ENCODE measurements at places on chromosomes 3 and 15.

GRCh38 chr3:127258733-127259132 is 29.1 kb downstream of the PRR20G start:
- no peak for DNase-seq

DNA sequence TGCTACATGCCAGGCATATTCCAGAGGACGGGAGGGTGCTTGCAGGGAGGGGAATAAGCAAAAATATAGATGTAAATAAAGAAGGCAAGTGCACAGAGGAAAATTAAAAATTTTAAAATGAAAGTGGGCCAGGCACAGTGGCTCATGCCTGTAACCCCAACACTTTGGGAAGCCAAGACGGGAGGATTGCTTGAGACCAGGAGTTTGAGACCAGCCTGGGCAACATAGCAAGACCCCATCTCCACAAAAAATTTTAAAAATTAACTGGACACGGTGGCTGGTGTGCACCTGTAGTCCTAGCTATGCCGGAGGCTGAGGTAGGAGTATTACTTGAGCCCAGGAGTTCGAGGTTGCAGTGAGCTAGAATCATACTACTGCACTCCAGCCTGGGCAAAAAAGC is 22.4 kb downstream of the ZBTB38 start:
- DNase-seq, result no peak

DNA sequence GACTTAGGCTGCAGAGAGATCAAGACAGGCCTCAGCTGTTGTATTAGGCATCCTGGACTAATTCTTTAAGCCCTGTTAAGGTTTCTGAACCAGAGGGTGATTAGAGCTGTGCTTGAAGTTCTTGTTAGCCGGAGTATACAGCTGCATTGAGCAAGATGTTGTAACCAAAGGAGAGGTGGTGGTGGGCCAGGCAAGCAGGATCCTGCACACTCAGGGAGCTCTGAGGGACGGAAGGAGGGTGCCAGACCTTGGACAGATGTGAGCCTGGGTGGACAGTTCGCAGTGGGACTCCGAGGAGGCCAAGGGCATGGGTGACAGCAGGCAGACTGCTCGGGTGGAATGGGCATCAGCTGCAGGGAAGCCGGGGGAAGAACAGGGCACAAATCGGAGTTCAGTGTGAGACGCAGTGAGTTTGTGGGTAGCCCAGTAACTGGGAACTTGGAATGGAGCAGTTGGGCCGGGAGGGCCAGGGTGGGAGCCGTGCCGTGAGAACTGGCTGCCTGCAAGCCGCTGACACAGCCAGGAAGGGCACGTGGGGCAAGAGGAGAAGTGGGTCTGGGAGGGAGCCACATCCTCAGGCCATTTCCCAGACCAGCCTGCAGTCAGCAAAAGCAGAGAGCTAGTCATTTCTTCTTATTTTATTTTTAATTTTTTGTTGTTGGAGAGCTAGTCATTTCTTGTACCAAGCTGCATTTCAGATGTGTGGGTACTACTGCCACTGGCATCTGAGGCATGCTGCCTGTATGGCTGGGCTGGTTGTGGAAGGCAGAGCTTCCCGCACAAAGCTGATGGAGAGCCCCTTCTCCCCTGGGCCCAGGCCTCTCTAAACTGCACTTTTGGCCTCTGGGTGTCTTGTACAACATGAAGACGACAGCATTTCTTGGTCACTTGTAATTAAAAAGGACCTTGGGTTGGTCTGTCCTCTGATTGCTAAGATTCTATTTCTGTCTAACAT is 61.0 kb downstream of the PGPEP1L start:
- no peak for DNase-seq

GRCh38 chr15:89670971-89671560 is 8.1 kb downstream of the PLIN1 start:
- DNase-seq, result no peak

DNA sequence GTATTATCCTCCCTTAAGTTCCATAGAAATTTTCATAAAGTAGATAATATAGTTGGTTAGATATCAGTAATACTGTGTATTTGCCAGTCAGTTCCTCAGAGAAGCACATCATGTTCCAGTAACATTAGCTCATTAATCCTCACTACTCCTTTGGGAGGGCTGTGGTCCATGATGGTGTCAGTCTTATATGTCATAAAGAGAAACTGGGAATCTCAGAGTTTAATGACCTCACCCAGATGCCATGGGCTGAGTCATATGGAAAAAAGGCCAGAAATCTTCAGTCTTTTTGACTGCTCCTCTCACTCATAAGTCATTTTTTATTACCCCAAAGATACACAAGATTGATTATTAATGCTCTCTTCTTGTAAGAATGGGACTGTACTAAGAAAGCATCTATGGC is 188.6 kb downstream of the CHL1 start:
- DNase-seq, result no peak

- no peak for DNase-seq
Observed at GRCh38 chr15:65396283-65396964, 18.6 kb upstream of the IGDCC3 start.

GRCh38 chr3:188194332-188194731 is 40.4 kb downstream of the LPP start:
- DNase-seq, result no peak

- DNase-seq, result no peak
Observed at GRCh38 chr15:52738311-52738710, 51.8 kb downstream of the ONECUT1 start.

DNA sequence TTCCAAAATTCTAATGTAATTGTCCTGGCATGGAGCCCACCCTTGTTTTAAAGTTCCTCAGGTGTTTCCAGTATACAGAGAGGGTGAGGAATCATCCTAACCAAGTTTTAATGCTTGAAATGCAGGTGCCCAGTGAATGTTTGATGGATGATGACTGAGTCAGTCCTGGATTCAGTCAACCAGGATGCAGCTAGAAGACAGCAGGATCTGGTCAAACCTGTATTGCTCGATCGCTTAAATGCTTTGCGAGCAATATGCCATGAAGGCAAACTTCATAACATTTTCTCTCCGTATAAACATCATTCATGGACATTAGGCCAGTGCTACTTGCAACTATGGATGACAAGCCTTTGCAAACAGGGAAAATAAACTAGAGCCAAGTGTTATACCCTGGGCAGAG is 591.2 kb downstream of the RSL24D1 start:
- DNase-seq, result no peak

DNA sequence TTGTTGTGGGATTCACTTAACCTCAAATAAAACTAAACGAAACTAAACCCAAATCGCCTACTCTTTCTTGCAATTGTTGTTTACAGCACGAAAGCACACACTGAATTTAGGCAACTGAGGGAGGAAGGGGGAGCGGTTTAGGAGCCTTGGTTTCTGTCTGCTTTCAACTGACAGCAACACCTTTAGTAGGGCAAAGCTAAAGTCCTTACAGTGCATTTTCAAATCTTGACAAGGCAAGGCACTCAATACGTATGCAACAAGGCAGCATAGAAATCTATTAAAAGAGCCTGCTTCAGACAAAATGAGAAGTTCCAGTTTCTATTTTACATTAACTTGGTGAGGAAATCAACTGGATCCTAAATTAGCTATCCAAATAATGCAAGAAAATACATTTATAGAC is 174.6 kb downstream of the CHST2 start:
- no peak for DNase-seq

DNA sequence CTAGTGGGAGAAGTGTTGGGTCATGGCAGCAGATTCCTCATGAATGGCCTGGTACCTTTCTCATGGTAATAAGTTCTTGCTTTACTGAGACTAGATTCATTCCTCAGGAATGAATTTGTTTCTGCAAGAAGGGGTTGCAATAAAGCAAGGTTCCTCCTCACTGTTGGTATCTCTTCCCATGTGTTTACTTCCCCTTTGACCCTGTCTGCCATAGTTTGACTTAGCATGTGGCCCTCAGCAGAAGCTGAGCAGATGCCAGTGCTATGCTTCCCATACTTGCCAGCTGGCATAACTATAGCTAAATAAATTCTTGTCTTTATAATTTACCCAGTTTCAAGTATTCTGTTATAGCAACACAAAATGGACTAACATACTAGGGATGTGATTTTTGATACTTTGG is 163.6 kb upstream of the COL8A1 start:
- no peak for DNase-seq

DNA sequence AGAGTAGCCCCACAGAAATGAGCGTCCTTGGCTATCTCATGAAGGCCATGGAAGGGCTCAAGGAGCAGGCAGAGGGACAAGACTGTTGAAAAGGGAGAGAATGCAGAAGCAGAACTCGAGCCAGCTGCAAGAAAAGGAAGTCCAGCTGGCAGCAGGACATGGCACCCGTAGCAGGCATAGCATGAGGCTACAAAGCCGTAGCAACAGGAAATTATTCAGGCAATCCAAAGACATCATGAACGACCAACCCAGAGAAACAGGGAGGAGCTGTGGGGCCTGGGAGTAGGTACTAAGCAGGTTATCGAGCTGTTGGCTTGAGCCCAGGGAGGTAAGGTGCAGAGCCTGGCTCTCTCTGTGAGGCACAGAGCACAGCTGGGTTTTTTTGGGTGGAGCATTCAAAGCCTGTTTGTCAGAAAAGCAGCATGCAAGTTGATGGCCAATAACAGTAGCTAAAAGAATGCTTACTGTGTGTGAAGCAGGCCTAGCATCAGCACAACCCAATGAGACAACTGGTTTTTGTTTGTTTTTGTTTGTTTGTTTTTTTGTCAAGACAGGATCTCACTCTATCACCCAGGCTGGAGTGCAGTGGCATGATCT is 144.0 kb upstream of the SMAD3 start:
- DNase-seq, result no peak

DNA sequence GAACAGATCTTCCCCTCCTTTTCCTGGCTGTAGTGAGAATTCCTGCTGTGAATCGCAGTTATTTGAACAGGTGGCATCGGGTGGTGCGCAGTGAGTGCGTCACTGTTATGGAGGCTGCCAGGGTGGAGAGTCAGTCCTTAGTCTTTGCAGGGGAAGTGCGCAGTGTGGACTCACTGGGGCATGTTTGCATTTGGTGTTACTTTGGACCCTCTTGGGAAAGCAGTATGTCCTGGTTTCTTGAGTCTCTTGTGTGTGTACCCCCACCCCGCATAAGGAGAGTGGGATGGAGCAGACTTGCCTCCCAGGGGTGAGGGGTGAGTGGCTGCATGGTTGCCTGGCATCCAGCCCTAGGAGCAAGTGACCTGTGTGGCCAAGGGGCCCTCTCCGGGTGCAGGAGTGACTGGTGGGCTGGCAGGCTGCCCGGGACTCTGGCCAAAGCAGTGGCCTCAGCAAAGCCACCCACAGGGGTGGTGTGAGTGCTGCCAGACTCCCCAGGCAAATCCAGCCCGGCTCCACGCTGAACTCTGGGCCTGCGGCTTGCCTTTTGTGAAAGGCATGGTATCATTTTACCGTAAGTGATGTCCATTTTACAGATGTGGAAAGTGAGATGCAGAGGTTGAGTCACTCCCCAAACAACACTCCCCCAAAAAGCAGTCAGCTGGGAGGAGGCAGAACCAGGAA is 46.4 kb downstream of the DNASE1L3 start:
- no peak for DNase-seq

DNA sequence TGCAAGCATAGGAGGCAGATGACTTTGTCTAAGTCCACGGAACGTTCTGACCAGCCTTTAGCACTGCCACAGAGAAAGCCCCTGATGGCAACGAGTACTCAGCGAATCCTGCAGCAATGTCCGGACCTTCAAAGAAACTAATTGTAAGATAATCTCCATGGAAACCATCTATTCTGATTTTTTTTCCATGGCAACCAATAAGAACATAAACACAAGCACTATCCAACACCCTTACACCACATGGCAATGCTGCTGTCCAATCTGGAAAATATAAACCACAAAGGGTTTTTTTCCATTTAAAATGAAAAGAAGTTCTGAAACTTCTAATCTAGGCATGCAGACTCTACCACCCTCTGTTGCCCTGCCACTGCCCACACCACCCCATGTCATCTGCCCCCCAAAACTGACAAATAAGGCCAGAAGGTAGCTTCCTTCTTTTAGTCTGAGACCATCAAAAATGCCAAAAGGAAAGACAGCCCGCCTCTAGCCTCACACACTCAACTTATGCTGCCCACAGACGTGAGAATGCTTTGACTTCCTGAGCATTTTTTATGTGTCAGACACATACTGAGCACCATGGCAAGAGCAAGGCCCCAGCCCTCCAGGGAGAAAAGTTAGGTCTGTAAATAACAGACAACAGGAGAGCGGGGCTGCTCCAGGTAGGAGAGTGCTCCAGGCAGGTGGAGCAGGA is 44.5 kb downstream of the POC1A start:
- DNase-seq, result no peak

- no peak for DNase-seq
Observed at GRCh38 chr3:72081471-72082185, 296.7 kb upstream of the PROK2 start.

- DNase-seq, result no peak
Observed at GRCh38 chr3:133489466-133490085, 83.9 kb upstream of the CDV3 start.

GRCh38 chr3:187783098-187783497 is 37.8 kb upstream of the BCL6 start:
- DNase-seq, result no peak

GRCh38 chr15:58671186-58671585 is 78.3 kb downstream of the ADAM10 start:
- DNase-seq, result no peak

- no peak for DNase-seq
Observed at GRCh38 chr15:44096596-44096995, 98.5 kb downstream of the FRMD5 start.

DNA sequence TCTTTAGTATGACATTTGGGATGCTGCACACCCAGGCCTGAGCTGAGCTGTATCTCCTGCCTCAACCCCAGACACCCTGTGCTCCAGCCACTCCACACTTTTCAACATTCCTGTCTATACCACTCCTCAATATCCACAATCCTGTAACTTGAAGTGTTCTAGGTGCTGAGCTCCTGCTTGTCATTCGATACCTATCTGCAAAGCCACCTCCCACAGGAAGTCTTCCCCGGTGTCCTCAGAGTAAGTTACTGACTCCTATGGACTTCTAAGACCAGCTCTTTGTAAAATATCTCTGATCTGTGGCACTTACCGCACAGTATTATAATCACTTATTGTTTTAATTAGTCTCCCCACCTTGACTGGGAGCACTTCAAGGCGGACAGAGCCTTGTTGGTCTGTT is 1.2 kb upstream of the CAV3 start:
- DNase-seq, result no peak

DNA sequence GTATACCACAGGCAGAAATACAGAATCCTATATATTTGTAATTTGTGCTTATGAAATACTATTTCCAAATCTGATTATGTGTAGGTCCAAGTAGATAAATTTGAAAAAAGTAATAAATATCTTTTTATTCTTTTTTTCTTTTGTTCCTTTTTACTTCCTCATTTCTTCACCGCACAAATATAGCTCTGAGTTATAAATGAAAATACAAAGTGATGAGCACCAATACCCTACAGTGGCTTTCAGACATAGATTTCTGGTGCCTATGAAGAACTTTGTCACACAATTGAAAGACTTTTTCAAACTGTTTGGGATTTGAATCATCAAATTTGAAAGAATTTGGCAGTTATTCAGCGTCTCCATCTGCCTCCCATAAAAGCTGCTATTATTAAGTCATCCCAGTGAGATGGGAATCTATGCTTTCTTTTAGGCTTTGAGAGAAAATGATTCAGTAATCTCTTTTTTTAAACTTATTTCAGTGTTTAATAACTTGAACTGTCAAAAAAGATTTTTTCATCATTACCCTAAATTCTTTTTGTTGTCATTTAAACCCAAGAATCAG is 363.6 kb upstream of the GOLIM4 start:
- no peak for DNase-seq

GRCh38 chr3:94172695-94173310 is 109.9 kb downstream of the NSUN3 start:
- DNase-seq, result no peak

All from stimulated activated CD4-positive, alpha-beta T cell treated with anti-CD3 and anti-CD28 coated beads, Interleukin-1b, Interleukin-23, amount 100 ng/mL, for 1 hour (primary cell).